ENCODE measurements at places on chromosomes 13 and 19. TPM values are rescaled to one million over a fixed set of nuclear protein-coding genes. Genes with fewer than 3 reads are reported as not detected.

- H3K4me3 ChIP-seq = no peak overlapping the region
- no peak for DNase-seq
Observed at GRCh38 chr13:26179344-26179743, 42.8 kb downstream of the RNF6 start.

GRCh38 chr13:88031980-88032559 lies 360.9 kb downstream of the SLITRK5 start:
- no peak for DNase-seq
- H3K4me1 ChIP-seq = no peaks in the 10 kb centered on the region
- H3K36me3 ChIP-seq = no peaks in the 10 kb centered on the region

DNA sequence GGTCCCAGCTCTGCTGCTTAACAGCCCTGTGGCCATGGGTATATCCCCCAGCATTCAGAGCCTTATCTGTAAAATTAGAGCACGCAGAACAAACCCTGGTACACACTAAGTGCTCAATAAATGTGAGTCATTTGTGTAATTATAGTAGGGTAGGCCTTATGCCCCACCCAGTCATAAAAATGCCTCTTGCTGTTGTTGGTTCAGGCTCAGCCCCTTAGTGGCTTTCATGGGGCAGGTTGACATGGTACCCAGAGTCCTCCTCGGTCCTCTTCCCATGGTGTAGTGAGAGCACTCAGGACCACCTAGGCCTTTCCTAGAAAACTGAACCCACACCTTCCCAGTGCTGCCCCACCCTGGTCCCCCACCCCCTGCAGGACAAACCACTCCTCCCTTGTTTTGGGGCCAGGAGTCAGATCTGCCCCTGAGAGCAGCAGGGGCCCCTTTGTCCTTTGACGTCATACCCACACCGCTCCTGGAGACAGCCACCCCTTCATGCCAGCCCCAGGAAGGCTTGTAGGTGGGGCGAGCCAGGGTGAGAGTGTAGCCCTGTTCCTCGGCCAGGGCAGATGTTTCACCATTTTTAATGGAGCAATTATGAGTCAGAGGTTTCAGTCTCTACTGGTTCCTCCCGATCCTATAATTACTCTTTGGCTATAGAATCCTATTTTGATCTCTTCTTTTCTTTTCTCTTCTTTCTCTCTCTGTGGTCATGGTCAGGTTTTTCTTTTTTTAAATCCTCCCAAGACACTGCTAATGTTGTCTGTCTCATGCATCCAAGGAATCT lies 36.8 kb downstream of the ACTN4 start:
- H3K27ac ChIP-seq = peak overlapping the region; percentile 71
- no peaks in the 10 kb centered on the region for H3K27me3 ChIP-seq
- H3K36me3 ChIP-seq = peaks cover 14% of the 10 kb centered on the region
- no peak overlapping the region for H3K4me3 ChIP-seq
- peaks cover 57% of the 10 kb centered on the region for H3K4me1 ChIP-seq
- no peak for DNase-seq

DNA sequence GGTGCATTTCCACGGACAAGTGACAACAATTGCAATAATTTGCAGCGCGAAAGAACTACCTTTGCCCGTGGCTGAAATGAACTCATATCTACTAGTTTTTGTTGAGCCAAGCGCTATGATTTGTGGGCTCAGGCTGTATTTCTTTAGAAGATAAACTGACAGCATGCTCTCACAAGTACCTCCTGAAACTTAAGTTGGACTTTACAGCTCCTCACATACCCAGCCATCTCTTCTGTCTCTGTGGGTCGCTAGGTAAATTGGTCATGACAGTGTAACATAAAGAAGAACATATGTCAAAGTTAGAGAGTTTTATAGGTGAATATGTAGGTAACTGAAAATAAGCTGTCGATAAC lies 839 bp downstream of the COG6 start:
- H3K4me1 ChIP-seq = peaks cover 22% of the 10 kb centered on the region
- no peak for DNase-seq
- peaks cover 3% of the 10 kb centered on the region for H3K27me3 ChIP-seq
- H3K36me3 ChIP-seq = peaks cover 2% of the 10 kb centered on the region

GRCh38 chr13:20709369-20709768 lies 5.9 kb downstream of the IL17D start:
- DNase-seq = no peak
- H3K27ac ChIP-seq = no peak overlapping the region
- H3K27me3 ChIP-seq = peaks cover 7% of the 10 kb centered on the region

DNA sequence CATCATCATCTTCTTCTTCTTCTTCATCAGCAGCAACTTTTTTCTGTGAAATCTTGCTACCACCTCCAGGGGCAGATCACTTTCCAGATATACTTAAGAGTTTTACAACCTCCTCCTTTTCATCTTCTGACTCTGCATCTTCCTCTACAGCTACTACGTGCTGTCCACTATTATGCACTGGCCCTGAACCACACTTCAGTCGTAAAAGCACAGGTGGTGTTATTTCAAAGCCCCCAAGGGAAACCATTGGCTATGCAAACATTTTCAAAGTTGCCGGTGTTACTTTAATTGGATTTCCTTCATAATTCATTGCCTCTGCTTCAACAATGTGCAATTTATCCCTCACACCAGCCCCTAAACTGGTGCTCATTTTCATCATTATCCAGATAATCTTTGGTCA lies 75.0 kb downstream of the POLR1D start:
- peaks cover 56% of the 10 kb centered on the region for H3K27me3 ChIP-seq
- no peak overlapping the region for H3K27ac ChIP-seq
- DNase-seq = no peak
- H3K4me1 ChIP-seq = no peaks in the 10 kb centered on the region

GRCh38 chr13:38452656-38453055 lies 103.0 kb downstream of the UFM1 start:
- no peaks in the 10 kb centered on the region for H3K36me3 ChIP-seq
- no peak for DNase-seq
- no peak overlapping the region for H3K27ac ChIP-seq
- no peaks in the 10 kb centered on the region for H3K27me3 ChIP-seq

GRCh38 chr13:22451327-22451741 lies 729.4 kb upstream of the SGCG start:
- peaks cover 33% of the 10 kb centered on the region for H3K4me1 ChIP-seq
- H3K27me3 ChIP-seq = peaks cover 3% of the 10 kb centered on the region
- peak; percentile 50 for DNase-seq
- peak overlapping the region; percentile 10 for H3K4me3 ChIP-seq
- no peaks in the 10 kb centered on the region for H3K36me3 ChIP-seq

DNA sequence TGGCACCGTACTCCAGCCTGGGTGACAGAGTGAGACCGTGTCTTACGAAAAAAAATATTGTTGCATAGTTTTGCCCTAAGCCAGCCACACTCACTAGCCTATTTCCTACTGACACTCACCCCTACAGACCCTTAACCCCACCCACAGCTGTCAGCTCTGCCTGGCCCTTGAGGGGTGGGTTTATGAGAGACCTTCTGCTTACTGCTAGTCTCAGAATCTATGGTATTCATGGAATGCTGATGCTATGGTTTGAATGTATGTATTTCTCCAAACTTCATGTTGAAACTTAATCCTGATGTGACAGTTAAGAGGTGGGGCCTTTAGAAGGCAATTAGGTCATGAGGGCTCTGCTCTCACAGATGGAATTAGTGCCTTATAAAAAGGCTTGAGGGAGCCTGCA lies 79.2 kb upstream of the LRCH1 start:
- H3K27ac ChIP-seq = no peak overlapping the region
- no peak overlapping the region for H3K4me3 ChIP-seq
- H3K36me3 ChIP-seq = no peaks in the 10 kb centered on the region

GRCh38 chr13:59734393-59734792 lies 429.3 kb downstream of the DIAPH3 start:
- H3K27ac ChIP-seq = no peak overlapping the region
- H3K4me1 ChIP-seq = peaks cover 4% of the 10 kb centered on the region
- no peak overlapping the region for H3K4me3 ChIP-seq
- no peaks in the 10 kb centered on the region for H3K36me3 ChIP-seq
- H3K27me3 ChIP-seq = no peaks in the 10 kb centered on the region

GRCh38 chr19:6372594-6373095 lies at the start of gene ALKBH7:
Gene ALKBH7 (plus strand): TSS chr19:6372794. CDS start chr19:6372821, 27 bp downstream.
- H3K36me3 ChIP-seq = no peaks in the 10 kb centered on the region
- peak; percentile 89 for DNase-seq
- peaks cover 16% of the 10 kb centered on the region for H3K4me1 ChIP-seq
- peaks cover 4% of the 10 kb centered on the region for H3K27me3 ChIP-seq
- peak within 1 kb of the TSS; percentile 95 for H3K27ac ChIP-seq

- H3K4me3 ChIP-seq = no peak overlapping the region
- H3K27me3 ChIP-seq = no peaks in the 10 kb centered on the region
- peaks cover 79% of the 10 kb centered on the region for H3K36me3 ChIP-seq
- DNase-seq = no peak
- no peak overlapping the region for H3K27ac ChIP-seq
Observed at GRCh38 chr19:23673132-23673531, 13.9 kb downstream of the ZNF675 start.

DNA sequence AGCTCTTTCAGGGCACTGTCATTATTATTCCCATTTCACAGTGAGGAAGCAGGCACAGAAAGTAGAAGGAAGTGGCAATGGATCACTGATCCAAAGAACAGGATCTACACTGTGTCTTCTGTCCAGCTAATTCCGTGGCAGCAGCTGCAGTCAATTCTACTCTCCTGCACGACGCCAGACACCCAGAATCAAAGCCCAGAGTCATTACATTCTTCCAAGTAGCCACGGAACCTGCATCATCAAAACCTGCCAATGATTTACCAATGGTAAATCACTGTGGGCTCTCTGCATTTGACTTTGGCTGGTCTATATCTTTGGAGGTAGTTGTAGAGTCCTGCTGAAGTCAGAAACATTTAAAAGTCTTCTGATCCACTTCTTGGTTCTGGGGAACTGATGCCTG lies 767.7 kb downstream of the LIG4 start:
- no peaks in the 10 kb centered on the region for H3K4me1 ChIP-seq
- no peak overlapping the region for H3K4me3 ChIP-seq

DNA sequence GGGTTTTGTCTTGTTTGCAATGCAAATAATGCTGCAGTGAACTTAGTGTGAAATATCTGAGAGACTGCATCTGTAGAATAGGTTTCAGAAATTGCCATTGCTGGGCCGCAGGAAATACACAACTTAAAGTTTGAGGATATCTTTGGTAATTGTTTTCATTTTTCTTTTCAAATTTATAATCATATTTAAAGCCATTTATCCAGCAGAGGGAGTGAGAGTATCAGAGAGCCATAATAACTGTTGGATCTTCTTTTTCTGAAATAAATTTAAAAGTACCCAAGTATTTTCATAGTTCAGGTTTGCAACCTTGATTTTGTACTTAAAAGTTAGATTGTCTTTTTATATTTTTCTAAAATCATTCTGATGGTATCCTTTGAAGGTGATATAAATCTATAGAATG lies 99.4 kb downstream of the ZMYM2 start:
- H3K27ac ChIP-seq = no peak overlapping the region

DNA sequence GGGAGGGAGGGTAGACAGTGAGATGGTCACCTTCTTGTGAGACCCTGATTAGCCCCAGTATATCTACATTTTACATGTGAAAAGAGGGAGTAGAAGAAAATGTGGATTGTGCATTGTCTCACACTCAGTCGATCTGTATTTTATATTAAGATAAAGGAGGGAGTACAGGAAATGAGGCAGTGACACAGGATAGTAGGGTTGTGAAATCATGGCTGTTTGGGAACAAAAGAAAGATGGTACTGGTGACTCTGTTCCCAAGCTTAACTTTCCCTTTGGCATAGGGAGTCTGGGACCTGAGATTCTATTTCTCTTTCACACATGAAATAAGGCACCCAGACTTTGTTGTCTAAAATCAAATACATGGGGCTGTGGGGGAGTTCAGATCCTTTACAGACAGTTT lies 194.7 kb downstream of the ABCC4 start:
- peaks cover 24% of the 10 kb centered on the region for H3K4me1 ChIP-seq
- H3K36me3 ChIP-seq = peaks cover 24% of the 10 kb centered on the region
- no peak overlapping the region for H3K4me3 ChIP-seq
- H3K27ac ChIP-seq = no peak overlapping the region
- H3K27me3 ChIP-seq = no peaks in the 10 kb centered on the region

DNA sequence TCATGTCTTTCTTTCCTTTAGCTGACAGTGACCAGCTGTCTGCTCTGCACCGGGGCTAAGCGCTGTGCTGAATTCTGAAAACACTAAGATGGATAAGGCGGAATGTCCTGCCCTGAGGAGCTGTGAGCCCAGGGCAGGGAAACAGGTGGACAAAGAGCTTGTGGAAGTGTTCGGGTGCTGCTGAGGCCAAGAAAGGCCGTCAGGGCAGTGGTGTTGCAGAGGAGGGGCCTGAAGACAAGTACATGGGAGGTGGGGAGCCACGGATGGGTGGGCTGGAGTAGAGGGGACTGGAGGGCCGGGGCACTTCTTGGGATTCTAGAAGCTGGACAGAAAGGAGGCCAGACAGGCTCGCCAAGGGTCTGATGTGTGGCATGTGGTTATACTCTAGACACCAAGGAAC lies 66.2 kb upstream of the GPR183 start:
- H3K4me1 ChIP-seq = no peaks in the 10 kb centered on the region
- H3K27me3 ChIP-seq = no peaks in the 10 kb centered on the region
- no peak overlapping the region for H3K27ac ChIP-seq

DNA sequence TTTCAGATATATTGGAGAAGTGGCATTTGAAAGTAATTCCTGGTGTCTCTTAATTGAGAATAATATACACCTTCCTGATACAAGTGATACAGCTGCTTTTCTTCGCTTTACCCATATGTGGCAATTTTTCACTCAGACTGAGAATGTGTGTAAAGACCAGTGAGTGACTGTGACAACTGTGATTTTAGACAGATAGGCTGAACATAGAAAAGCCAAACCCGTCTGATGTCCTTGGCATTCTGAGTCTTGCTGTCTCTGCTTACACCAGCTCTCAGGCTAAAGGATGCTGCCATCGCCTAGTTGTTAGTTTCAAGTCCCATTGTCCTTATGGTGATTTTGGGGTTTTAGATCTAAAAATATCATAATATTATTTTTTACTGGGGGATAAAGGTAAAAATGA lies 492.6 kb downstream of the RFC3 start:
- H3K4me3 ChIP-seq = no peak overlapping the region
- DNase-seq = no peak
- H3K36me3 ChIP-seq = no peaks in the 10 kb centered on the region
- H3K27me3 ChIP-seq = no peaks in the 10 kb centered on the region
- H3K4me1 ChIP-seq = no peaks in the 10 kb centered on the region

DNA sequence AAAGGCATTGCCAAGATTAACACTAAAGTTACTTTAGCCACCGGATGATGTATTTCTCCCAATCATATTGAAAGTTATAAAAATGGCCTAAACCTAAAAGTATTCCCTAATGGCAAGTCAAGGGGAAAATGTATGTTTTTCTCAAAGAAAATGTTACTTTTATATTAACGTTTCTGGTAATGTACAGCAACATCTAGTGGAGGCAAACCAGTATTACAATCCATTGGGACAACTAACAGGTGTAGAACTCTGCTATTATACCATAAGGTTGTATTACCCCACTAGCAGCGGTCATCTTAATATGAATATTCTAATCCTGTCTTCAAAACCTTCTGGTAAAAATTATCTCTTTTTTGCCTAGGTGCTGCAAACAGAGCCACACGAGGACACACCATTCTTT lies 69.2 kb downstream of the ZNF100 start:
- H3K27me3 ChIP-seq = no peaks in the 10 kb centered on the region
- no peaks in the 10 kb centered on the region for H3K36me3 ChIP-seq
- no peaks in the 10 kb centered on the region for H3K4me1 ChIP-seq
- no peak overlapping the region for H3K27ac ChIP-seq

Gene CYP2S1
- 0.39 TPM for total RNA-seq

Gene KLK4
- total RNA-seq = not detected

Gene OR7C1
- not detected for total RNA-seq

Gene ZNF793
- 17.7 TPM for total RNA-seq

Gene BEST2
- total RNA-seq = not detected

Gene CTXN1
- total RNA-seq = 130 TPM

Gene KLK10
- total RNA-seq = not detected

Gene ELSPBP1
- not detected for total RNA-seq

Gene TBXA2R
- 0.23 TPM for total RNA-seq

Gene CNFN
- 2.2 TPM for total RNA-seq

Gene TMEM91
- total RNA-seq = 6.6 TPM

Gene DLL3
- total RNA-seq = 17.9 TPM

Gene CYP4F11
- not detected for total RNA-seq

Gene FBXO46
- 30.3 TPM for total RNA-seq
